ENCODE measurements at places on chromosomes 1 and 21. TPM values are rescaled to one million over a fixed set of nuclear protein-coding genes. Genes with fewer than 3 reads are reported as not detected.

The MYBPH gene
- total RNA-seq: not detected

The EFNA3 gene
- total RNA-seq: 2.4 TPM

The S100A8 gene
- total RNA-seq: not detected

The LACTBL1 gene
- not detected for total RNA-seq

The C4BPA gene
- total RNA-seq: 1.1 TPM

The FAM151A gene
- total RNA-seq: not detected

The NHLH1 gene
- total RNA-seq: not detected

The COL24A1 gene
- total RNA-seq: not detected

The HFM1 gene
- total RNA-seq: not detected

The KANK4 gene
- not detected for total RNA-seq

The TRPM2 gene
- 0.60 TPM for total RNA-seq

The DCDC2B gene
- total RNA-seq: not detected

The LMOD1 gene
- not detected for total RNA-seq

The SLC19A2 gene
- 15.6 TPM for total RNA-seq

The PDZK1 gene
- 7.9 TPM for total RNA-seq

The OR2T29 gene
- total RNA-seq: not detected

The FMO5 gene
- 1.4 TPM for total RNA-seq

The CNTN2 gene
- not detected for total RNA-seq

The PPIAL4G gene
- total RNA-seq: not detected

The RHBG gene
- total RNA-seq: not detected

The TXNDC12 gene
- total RNA-seq: 27.3 TPM

The IKBKE gene
- total RNA-seq: 12.0 TPM

The KDF1 gene
- 47.1 TPM for total RNA-seq

The CRP gene
- not detected for total RNA-seq

The MATN1 gene
- total RNA-seq: not detected

The E2F2 gene
- 4.7 TPM for total RNA-seq

The PLA2G2F gene
- total RNA-seq: 0.41 TPM

The MSTO1 gene
- 31.3 TPM for total RNA-seq

The LAMC2 gene
- total RNA-seq: 4.3 TPM

The SLC30A1 gene
- 8.1 TPM for total RNA-seq

The OLIG2 gene
- not detected for total RNA-seq

The NPHS2 gene
- total RNA-seq: not detected

The SH2D5 gene
- 3.6 TPM for total RNA-seq

The S100A12 gene
- total RNA-seq: not detected

The KRTAP7-1 gene
- total RNA-seq: not detected

The PRR9 gene
- total RNA-seq: not detected

The TIE1 gene
- not detected for total RNA-seq

The TP73 gene
- total RNA-seq: 11.1 TPM
